ENCODE measurements at places on chromosomes 12 and 14.

- no peak for DNase-seq
Observed at GRCh38 chr12:124640056-124640455, 72.6 kb upstream of the NCOR2 start.

DNA sequence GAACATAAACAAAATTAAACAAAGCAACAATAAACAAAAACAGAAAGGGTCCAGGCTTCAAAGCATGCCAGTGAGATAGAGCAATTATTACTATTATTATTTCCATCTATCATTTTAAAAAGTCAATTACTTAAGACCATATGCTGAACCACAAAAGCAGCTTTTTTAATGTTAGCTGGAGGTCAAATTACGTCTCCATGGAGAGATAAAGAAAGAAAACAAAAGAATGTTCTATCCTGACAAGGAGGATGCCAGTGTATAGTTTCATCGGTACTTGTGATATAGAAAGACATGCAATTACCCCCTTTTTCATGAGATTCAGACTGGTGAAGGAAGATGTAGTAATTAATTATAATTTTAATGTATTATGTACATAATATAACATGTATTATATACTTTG lies 81.6 kb upstream of the DCN start:
- DNase-seq, result no peak

DNA sequence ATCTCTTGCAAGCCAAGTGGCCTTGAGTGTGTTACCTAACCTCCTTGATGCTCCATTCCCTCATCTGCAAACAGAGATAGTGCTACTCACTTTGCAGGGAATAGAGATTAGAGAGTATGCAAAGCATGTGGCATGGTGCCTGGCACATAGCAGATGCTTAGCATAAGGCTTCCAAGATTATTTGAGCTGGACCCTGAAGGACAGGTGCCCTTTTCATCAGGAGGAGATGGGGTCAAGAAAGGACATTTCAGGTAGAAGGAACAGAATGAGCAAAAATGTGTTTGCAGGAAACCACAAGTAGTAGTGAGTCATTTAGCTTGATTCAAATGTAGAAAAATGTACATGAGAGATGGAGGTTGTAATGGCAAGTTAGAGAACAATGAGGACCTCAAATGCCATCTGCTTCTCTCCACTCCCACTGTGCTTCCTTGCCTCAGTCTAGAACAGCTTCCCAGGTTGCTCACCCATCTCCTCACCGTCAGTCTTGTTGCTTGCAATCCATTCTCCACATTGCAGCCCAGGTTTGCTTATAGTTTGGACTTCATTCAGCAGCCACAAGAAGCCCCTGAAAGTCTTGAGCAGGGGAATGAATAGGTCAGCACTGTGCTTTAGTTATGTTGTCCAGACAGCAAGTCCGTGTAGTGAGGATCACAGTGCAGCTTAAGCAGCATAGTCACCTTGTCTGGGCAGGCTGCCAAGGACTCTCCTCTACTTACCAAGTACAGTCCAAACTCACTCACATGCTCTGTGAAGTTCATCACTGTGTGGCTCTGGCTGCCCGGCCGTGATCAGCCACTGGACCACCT lies 536.3 kb upstream of the CCDC196 start:
- no peak for DNase-seq

- no peak for DNase-seq
Observed at GRCh38 chr12:70983692-70984091, 63.2 kb upstream of the PTPRR start.

DNA sequence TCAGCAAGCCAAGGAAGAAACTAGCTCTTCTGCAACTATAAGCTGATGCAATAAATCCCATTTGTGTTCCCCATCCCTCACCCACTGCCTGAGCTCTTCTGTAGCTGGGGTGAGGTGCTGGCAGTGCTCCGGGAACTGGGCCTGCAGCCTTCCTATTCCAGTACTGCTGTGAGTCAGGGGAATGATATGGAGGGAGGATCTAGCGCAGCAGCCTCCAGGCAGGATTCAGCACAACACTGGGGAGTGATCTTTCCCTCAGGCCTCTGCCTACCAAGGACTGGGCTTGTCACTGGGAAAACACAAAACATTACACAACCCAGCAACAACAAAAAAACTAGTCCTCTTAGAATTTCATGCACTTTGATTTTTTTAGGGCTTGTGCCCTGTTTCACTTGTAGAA lies 58.7 kb downstream of the ST8SIA1 start:
- DNase-seq, result no peak

DNA sequence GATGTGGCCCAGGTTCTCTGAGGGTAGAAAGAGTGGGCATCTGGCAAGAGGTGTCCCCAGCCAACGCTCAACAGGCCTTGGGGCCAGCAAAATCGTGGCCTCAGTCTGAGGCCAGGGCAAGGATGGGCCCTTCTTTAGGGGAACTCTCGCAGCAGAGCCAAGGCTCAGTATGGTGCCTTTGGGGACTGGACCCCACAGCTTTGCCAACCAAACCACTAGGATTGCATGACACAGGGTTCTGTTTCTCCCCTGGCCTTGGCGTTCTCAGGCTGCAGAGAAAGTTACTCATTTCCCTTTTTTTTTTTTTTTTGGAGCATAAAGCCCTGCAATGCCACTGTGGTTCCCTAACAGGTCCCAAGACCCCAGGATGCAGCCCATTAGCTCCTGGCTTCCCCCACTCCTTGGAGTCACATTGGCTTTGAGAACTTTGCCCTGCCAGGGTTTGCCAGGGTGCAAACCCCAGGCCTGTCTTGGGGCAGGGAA lies 100.6 kb downstream of the LGMN start:
- no peak for DNase-seq

GRCh38 chr14:63224196-63224595 lies 20.0 kb downstream of the RHOJ start:
- DNase-seq, result no peak

DNA sequence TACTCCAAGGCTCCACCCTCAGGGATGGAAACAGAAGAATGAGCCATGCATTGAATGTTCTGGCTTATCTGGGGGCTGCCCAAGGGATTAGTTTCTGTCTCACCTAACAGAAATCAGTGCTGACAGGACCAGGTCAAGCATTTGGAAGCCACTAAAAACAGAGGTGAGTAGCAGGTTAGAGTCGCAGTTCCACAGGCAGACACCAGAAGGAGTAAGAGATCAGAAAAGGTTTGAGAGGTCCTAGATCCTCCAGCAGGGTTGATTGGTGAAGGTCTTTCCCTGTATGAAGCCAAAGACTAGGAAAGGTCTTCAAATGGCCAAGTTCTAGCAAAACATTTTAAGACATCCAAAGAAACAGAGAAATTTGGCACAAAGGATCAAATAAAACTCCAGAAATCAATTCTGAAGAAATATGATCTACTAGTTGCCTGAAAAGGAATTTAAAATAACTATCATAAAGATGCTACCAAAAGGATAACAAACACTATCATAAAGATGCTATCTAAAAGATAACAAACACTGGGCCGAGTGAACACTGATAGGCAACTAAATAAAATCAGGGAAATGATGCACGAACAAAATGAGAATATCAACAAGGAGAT lies 19.5 kb upstream of the TTC9 start:
- no peak for DNase-seq

DNA sequence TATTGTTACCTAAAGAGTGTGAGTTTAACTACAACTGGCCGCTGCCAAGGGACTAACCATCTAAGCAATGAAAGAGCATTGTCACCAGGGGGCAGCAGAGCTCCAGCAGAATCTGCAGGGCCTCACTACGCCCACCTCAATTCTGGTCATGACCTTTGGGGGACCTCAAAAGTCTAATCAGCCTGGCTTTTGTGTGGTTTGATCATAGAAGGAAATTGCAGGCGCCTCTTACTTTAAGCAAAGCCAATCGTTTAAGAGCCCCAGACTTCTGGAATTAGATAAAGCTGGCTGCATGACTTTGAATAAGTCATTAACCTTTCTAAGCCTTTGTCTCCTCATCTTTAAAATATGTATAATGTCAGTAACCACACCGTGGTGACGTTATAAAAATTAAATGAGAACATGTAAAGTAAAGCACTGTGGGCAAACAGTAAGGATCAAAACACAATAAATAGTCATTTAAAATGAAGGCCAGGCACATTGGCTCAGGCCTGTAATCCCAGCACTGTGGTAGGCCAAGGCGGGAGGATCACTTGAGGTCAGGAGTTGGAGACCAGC lies 58.6 kb downstream of the TBX3 start:
- DNase-seq, result no peak

- DNase-seq, result no peak
Observed at GRCh38 chr12:5985471-5985870, 40.4 kb upstream of the ANO2 start.

- no peak for DNase-seq
Observed at GRCh38 chr12:46468813-46469212, 96.2 kb upstream of the SLC38A2 start.

DNA sequence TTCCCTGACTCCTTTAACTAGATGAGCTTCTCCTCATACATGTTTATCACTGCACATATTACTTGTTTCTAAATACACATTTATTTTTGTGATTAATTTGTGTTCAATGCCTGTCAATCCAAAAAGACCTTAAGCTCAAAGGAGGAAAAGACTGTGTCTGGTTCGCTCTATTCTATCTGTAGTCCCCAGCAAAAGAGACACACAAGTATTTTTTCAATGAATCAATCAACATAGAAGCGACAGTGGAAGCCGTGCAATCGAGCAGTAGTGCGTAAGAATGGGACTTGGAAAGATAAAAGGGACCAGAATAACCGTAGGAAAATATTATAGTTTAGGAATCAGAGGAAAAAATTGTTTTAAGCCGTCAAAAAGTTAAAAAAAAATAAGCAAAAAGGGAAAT lies 951 bp downstream of the WDHD1 start:
- no peak for DNase-seq

- no peak for DNase-seq
Observed at GRCh38 chr14:82587226-82587625, 1053.6 kb upstream of the SEL1L start.

DNA sequence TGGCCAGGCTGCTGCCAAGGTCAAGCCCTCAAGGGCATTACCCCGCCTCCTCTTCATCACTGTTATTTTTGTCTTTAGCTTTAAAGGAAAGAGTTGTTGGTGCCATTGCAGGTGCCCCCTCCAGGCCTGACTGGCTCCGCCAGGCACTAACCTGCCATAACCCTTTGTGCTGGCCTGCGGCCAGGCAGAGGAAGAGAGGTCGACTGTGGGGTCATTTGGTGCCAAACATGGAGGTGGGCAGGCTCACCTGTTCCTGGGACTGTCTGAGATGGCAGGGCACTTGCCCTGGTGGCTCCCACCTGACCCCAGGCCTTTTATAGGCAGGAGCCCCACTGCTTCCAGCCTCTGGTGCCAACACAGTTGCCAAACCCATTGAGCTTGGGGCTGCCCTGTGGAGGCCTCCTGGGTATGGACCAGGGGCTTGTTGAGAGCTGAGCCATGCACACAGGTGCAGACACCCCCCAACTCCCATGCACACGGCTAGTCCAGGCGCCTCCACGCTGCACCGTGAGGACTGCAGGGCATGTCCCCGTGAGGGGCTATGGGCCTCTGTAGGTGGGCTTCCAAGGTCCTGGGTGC lies 29.4 kb upstream of the PLD4 start:
- DNase-seq, result no peak

DNA sequence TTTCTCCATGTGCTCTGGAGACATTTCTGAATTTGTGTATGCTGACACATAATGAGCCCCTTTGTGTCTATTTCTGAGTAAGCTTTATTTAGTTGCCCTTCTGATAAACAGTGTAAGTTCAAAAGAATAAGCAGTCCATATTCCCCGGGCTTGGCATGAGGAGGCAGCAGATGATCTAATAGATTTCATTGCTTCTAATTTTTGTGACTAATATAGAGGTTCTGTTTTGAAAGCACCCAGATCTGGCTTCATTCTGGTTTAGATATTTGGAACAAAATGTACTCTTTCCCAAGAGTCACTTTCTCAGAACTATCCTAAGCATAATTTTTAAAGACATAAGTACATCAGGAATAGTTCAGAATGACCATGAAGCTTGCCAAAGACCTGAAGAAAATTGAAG lies 290.9 kb downstream of the BTG1 start:
- no peak for DNase-seq

DNA sequence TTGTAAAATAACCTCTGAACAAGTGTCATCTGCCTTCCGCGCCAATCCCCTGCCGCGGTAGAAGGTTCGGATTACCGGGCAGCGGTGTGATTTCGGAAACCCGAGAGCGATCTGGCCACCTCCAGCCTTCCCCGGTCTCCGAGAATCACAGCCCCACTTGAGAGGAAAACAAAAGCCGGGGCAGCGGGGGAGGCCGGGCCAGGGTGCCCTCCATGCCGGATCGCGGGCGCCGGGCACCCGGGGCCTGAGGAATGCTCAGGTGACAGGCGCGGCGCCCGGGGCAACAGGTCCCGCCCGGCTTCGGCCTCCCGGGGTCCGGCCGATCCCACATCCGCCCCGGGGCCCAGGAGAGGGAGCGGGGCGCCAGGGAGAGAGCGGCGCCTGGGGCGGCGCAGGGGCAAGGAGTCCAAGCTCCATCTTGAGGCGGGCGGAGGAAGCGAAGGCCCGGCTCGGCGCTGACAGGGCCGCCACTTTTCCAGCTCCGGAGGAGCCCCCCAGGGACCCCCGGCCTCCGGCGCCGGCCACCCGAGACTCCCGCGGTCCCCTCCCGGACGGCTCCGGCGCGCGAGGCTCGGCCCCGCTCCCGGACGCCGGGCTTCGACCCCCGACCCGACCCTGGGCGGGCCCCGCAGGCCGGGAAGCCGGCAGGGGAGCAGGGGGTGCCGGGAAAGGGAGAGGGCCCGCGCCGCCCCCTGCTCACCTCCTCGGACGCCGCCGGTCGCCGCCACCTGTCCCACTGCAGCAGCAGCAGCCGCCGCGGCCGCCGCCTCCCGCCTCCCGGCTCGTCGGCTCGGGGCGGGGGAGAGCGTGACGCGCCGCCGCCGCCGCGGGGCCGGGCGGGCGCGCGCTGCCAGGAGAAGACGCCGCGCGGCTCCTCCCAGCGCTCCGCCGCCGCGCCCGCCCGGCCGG lies at the start of gene CLIP1:
TSS of gene CLIP1 (minus strand) at position 849 of the 909 bp plus-strand sequence. CDS start 42,217 bp downstream, outside the sequence.
- no peak for DNase-seq

DNA sequence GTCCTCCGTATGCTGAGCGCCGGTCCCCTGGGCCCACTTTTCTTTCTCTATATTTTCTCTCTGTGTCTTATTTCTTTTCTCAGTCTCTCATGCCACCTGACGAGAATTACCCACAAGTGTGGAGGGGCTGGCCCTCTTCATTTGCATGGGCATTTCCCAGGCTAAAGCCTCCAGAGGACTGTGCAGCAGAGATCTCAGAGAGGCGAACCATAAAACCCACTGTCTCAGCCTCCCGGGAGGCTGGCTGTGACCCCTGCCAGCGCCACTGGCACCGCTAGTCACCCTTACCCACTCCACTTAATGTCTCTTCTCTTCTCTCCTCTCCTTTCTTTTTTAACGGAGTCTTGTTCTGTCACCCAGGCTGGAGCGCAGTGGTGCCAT lies 7.1 kb upstream of the SERPINA9 start:
- no peak for DNase-seq

GRCh38 chr14:77883847-77884238 lies 83.9 kb downstream of the ADCK1 start:
- DNase-seq, result no peak

GRCh38 chr14:104719343-104719742 lies 4.7 kb upstream of the ADSS1 start:
- DNase-seq, result no peak

DNA sequence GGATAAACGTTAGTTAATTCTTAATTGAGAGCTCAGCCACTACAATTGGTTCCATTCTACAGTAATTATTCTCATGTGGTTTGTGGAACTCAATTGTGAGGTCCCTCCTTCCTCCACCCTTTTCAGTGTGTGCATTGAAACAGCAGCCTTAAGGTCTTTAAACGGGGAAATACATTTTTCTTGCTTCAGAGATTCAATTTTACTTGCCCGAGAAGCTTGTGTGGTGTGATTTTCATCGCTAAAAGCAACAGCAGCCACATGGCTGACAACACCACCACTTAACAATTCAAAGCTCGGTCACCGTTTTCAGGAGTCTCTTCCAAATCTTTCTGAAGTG lies 733 bp upstream of the PPFIBP1 start:
- DNase-seq, result no peak

Data from stimulated activated CD8-positive, alpha-beta memory T cell treated with anti-CD3 and anti-CD28 coated beads, Interleukin-4, amount 100 ng/mL, for 4 hours (primary cell).